Epithelial cell of proximal tubule (primary cell): ENCODE measurements at places on chromosomes 2 and 18.

- no peak for DNase-seq
Measured at GRCh38 chr2:74779265-74779558, 54.7 kb upstream of the HK2 start.

DNA sequence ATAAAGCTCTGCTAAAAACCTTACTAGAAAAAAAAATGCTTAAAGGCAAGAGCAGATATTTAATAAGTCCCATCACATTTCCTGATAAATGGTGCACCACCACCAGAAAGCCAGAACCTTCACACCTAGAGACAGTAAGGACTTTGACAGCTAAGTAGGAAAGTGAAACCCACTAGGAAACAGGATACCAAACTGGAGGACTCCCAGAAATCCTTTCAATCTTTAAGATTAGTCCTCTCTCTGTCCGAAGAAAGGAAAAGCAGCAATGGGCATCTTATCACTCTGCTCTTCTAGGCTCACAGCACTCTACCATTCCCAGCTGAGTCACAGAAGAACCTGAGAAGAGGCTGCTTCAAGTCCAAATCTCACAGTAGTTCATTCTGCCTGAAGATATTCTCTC lies 3.7 kb downstream of the DYM start:
- no peak for DNase-seq

GRCh38 chr2:71853858-71854257 lies 293.8 kb downstream of the CYP26B1 start:
- no peak for DNase-seq

- DNase-seq: no peak
Measured at GRCh38 chr2:85446296-85447221, 28.0 kb downstream of the SH2D6 start.

GRCh38 chr2:186036862-186037449 lies 298.4 kb downstream of the FSIP2 start:
- no peak for DNase-seq

GRCh38 chr2:74845217-74845751 lies 11.4 kb downstream of the HK2 start:
- DNase-seq: peak; percentile 75

- DNase-seq: no peak
Measured at GRCh38 chr2:72024451-72025175, 123.0 kb downstream of the CYP26B1 start.

GRCh38 chr2:150742094-150742493 lies 254.6 kb upstream of the RND3 start:
- no peak for DNase-seq
